Activated naive CD4-positive, alpha-beta T cell treated with anti-CD3 and anti-CD28 coated beads, Interleukin-2, amount 50 U/mL, for 72 hours (primary cell): ENCODE measurements at places on chromosomes 5 and 9. TPM values are rescaled to one million over a fixed set of nuclear protein-coding genes. Genes with fewer than 3 reads are reported as not detected.

The ZDHHC21 gene
- 4.0 TPM for total RNA-seq

The PCSK5 gene
- 1.6 TPM for total RNA-seq

GRCh38 chr9:120899490-120900068, 22.6 kb upstream of the PHF19 start:
- no peak for DNase-seq

GRCh38 chr5:56369361-56369811, 136.3 kb upstream of the ANKRD55 start:
- DNase-seq, result no peak

DNA sequence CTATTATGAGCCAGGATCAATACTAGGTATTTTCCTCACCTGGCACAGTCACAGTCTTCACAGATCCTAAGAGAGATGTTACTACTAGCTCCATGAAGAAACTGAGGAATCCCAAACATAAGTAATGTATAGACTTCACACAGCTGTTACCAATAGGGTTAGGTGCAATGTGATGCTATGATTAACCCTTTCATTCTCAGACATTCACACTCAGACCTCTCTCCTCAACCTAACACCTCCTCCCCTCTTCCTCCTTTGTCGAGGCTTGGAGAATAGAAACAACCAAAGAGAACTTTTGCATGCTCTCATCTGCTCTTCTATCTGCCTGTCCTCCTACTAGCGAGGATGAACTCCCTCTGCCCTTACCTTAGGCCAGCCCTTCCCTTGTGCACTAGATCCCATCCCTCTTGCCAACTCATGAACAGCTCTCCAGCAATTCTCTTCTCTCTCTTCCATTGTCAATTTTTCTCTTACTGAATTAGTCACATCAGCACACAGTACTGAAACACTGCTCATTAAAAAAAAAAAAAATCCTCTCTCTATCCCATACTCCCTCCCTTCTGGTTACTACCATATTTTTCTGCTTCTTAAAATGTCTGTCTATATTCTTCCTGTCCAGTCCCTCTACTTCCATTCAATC, 47.7 kb downstream of the MAPKAP1 start:
- DNase-seq, result no peak

GRCh38 chr9:19922476-19923118, 133.8 kb upstream of the SLC24A2 start:
- DNase-seq, result no peak

- DNase-seq, result no peak
Measured at GRCh38 chr5:160266752-160267345, 37.5 kb downstream of the FABP6 start.

GRCh38 chr5:164663198-164663989, 1158.0 kb downstream of the MAT2B start:
- no peak for DNase-seq

- DNase-seq, result no peak
Measured at GRCh38 chr5:77630114-77630680, 8.3 kb downstream of the OTP start.

DNA sequence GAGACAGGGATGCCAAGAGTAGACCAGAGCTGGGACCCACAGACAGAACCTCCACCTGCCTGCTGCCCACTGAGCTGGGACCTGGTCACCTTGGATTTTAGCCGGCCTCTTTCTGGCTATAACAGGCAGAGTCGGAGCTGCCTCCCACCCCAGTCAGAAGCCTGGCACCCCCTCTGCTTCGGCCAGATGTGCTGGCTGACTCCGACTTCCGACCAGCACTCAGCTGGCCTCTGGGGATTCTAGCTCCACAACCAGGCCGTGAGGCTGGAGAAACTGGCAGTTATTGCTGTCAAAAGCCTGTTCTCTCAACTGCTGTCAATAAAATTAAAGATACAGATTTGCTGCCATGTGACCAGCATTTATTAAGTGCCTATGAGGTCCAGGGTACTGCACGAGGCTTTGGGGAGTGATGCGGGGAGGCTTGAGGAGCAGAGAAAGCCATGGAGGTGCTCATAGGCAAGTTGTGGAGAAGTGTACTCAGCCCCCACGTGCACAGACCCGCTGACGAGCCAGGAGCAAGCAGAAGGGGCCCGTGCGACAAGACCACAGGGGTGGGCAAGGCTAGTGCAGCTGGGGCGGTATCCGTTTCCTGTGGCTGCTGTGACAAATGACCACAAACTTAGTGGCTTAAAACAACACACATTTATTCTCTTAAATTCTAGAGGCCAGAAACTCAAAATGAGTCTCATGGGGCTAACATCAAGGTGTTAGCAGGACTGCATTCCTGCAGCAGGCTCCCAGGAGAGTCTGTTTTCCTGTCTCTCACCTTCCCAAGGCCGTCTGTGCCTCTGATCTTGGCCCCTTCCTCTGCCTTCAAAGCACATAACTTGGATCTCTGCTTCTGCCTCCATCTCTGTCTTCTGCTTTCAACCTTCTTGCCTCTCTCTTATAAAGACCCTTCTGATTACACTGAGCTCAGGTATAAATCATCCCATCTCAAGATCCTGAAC, 13.1 kb downstream of the GFI1B start:
- DNase-seq, result no peak

DNA sequence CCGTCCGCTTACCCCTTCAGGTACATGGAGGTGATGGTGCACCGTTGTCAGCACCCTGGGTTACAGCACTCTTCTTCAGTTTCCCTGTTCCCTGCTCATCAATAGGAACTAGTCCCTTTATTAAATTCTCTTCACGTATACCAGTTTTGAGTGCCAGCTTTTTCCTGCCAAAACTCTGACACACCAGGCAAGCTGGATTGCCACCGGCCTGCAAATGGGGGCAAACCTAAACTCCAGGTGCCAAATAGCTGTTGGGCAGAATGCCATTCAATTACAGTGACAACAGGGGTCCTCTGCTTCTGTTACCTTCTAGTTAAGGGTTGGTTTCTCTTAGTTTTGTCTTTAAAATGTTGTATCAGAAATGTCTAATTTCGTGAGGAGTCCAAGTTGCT, 400.4 kb downstream of the OSTF1 start:
- DNase-seq, result no peak

- DNase-seq, result no peak
Measured at GRCh38 chr9:76296561-76297310, 97.5 kb downstream of the RFK start.

The MTX3 gene
- total RNA-seq, result 23.4 TPM

- DNase-seq, result no peak
Measured at GRCh38 chr5:169893571-169893970, 86.7 kb downstream of the INSYN2B start.

The PCDHAC2 gene
- total RNA-seq, result not detected

GRCh38 chr9:83339435-83339834, 198.8 kb downstream of the FRMD3 start:
- no peak for DNase-seq

DNA sequence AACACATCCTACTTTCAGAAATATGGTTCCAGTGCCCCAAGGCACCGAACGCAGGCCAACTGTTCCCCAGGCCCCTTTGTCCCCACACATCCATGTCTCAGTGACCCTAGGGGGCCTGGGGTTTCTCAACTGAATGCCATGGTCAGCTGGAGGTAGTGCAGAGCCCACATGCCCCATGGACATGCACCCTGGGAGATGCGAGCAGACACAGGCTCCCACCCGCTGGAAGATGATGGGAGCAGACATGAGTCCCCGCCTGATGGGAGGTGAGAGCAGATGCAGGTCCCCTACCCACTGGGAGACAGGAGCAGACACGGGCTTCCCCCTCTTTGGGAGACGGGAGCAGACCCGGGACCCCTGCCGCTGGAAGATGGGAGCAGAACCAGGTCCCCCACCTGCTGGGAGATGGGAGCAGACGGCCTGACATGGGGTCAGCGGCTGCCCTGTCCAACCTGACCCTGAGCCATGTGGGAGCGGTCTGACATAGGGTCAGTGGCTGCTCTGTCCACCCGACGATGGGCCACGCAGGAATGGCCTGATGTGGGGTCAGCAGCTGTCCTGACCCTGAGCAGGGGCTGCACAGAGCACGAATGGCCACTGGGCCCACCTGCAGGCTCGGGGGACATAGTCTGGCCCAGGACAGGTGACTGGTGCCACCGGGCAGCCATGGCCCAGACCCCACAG, 18.4 kb downstream of the ZDHHC11B start:
- DNase-seq, result peak; percentile 50

DNA sequence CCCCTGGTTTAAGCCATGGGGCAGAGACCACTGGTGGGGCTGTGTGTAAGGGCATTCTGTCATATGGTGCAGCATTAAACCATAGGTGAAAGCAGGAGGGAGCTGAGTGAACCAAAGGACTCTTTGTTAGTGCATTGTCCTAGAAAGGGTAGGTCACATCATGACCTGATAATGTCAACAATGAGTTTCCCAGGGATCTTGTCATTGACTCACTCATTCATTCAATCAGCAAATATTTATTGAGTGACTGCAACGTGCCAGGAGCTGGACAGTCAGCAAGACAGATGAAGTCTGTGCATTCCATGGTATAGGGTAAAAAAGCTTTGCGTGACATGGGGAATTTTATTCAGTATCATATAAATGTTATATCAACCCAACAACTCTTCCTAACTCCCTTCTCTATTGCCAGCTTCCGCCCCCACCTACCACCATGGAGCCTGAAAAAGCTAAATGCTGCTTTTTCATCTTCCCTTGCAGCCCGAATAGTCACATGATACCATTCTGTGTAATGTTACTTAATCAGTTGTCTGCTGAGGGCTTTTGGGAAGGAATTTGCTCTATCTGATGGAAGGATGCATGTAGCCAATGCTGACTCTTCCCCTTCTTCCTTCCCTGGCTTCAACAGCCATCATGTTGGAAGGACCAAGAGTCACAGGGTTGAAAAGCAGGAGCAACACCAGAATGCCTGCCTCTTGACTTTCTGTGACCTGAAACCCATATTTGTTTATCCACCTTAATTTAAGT, 11.5 kb upstream of the OTULINL start:
- DNase-seq, result no peak

GRCh38 chr9:127384016-127384730, 12.8 kb upstream of the SLC2A8 start:
- DNase-seq, result no peak

The SPINK6 gene
- not detected for total RNA-seq

The LCN12 gene
- 2.0 TPM for total RNA-seq

GRCh38 chr5:66959653-66960052, 236.9 kb downstream of the CD180 start:
- no peak for DNase-seq

DNA sequence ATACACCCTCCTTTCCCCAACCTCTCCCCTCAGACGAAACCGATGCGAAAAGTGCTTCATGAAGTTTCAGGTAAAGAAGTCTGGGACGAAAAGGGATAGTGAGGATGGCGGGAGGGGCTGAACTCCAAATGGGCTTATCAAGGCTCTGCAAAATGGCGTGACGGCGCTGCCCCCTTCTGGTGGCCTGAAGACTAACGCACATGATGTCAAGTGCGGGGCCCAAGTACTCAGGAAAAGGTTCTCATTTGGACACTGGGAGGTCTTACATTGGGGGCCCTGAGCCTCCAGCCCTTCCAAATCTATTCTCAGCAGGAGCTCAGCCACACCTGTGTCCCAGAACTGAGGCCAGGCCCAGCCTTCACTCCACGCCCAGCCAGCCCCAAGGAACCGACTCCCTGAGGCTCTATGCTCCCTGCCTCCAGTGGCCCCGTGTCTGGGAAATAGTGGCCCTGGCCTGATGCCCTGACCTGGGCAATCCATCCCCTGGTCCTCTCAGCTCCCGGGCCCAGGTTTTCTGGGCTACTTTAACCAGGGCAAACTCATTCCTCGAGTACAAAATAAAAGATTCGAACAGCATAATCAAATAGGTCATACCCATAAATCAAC, 119.9 kb downstream of the KCNIP1 start:
- peak; percentile 43 for DNase-seq

DNA sequence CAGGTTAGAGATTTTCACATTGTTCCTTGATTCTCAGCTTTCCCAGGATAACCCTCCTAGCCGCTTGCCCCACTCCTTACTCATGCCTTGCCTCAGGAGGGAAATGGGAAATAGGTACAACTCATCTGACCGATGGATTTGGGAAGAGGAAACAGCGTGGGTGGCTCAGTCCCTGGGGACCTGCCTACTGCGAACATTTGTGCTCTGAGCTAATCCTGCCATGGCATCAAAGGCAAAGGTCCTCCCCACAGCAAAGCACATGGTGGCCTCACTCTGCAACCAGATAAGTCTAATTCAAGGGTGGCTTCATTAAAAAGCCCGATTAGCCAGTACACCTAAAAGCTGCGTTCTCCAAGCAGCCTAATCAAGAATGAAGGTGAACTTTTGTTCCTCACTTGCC, 82.4 kb upstream of the ADRA1B start:
- DNase-seq, result no peak

- no peak for DNase-seq
Measured at GRCh38 chr9:70121818-70122436, 78.3 kb downstream of the MAMDC2 start.

The CTNND2 gene
- not detected for total RNA-seq

DNA sequence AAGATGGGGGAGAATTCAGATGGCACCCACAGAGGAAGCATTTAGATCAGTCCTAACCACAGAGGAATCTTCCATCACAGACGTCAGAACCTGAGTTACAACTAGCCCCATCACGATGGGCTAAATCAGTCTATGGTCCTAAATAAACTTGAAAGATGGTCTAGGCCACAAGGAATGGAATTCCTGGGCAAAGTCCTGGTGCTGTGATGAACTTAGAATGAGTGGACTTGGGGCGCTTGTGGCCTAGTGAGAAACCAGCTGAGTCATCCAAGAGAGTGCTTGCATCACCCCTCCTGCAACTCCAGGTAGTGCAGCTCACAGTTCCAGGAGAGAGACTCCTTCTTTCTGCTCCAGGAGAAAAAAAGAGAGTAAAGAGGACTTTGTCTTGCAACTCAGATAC, 722.9 kb upstream of the RGMB start:
- DNase-seq, result no peak

DNA sequence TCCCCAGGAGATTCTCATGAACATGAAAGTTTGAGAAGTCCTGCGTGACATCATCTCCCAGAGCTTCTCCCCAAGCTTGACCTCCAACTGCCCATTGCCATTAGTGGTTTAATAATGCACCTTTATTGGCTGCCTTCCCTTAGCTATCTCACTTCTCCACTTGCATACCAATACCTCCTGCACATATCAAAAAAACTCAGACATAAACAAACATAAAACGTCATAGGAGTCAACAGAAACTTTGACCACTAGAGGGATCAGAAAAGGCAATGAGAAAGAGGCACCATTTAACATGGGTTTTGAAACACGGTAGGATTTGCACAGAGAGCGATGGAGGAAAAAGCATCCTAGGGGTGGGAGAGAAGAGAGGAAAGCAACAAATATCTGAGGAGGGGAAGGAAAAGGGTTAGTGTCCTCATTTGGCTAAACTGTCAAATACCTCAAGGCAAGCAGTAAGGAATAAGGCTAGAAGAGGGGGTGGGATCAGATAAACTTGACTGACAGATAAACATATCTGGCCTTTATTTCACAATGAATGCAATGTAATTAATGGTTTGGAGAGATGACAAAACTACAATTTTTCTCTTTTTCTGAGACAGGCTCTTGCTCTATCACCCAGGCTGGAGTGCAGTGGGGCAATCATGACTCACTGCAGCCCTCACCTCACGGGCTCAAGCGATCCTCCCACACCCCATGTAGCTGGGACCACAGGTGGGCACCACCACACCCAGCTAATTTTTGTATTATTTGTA, 27.0 kb downstream of the GNAQ start:
- no peak for DNase-seq

The EDIL3 gene
- not detected for total RNA-seq

GRCh38 chr9:30075451-30076199, 2308.8 kb upstream of the ACO1 start:
- DNase-seq, result peak; percentile 27

The TRIO gene
- total RNA-seq, result 13.3 TPM
